ENCODE measurements at places on chromosomes 4 and X.

DNA sequence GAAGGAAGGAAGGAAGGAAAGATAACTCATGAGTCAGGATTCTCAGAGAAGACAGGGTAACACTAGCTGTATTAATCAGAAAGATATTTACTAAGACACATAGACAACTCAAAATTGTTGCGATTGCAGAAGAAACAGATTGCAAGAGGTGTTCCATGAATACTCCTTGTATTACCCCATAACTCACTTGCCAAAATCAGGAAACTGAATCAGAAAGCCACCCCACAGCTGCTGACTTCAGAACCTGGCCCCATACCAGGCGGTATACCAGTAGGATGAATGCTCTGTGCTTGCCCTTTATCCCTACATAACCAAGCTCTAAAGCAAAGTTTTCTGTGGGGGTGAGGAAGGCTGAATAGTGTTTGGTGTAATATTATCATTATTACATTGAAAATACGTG, 468.5 kb downstream of the IQCM start:
- no peak for DNase-seq

GRCh38 chrX:105837232-105837631, 14.9 kb downstream of the NRK start:
- DNase-seq: no peak

GRCh38 chr4:86484241-86484640, 109.9 kb upstream of the PTPN13 start:
- DNase-seq: no peak

- DNase-seq: no peak
Measured at GRCh38 chr4:118760092-118760491, 74.9 kb downstream of the METTL14 start.

GRCh38 chr4:143406523-143406922, 69.8 kb downstream of the GAB1 start:
- no peak for DNase-seq
